Stimulated activated CD4-positive, alpha-beta T cell treated with anti-CD3 and anti-CD28 coated beads, TNF-alpha, amount 100 ng/mL, for 48 hours (primary cell): ENCODE measurements at places on chromosomes 4 and X.

- DNase-seq: no peak
These were observed 41.9 kb upstream of the NSG1 start for GRCh38 chr4:4344915-4345527.

GRCh38 chr4:142719854-142720541 is 126.1 kb downstream of the INPP4B start:
- DNase-seq: no peak

- no peak for DNase-seq
These were observed 25.2 kb downstream of the RAP2C start for GRCh38 chrX:132193872-132194574.

- DNase-seq: no peak
These were observed 42.2 kb downstream of the CRLF2 start for GRCh38 chrX:1170243-1170642.

DNA sequence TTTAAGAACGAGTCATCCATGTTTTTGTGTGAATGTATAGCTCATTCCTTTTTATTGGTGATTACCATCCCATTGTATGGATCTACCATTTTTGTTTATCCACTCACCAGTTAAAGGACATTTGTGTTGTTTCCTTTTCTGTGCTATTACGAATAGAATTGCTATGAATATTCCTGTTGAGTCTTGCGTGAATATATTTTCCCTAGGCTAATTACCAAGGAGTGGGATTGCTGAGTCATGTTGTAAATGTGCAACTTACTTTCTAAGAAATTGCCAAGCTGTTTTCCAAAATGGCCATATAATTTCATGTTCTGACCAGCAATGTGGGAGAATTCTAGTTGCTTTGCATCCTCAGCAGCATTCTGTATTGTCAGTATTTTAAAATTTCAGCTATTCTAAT is 51.3 kb downstream of the YIPF6 start:
- DNase-seq: no peak

- DNase-seq: no peak
These were observed 2706.8 kb downstream of the ARAP2 start for GRCh38 chr4:33537527-33537926.
